Kidney (tissue), 22 donors: ENCODE measurements at places on chromosomes 12 and 14.
A peak's percentile ranks its signal among the peaks of the same experiment; 100 is the strongest.

DNA sequence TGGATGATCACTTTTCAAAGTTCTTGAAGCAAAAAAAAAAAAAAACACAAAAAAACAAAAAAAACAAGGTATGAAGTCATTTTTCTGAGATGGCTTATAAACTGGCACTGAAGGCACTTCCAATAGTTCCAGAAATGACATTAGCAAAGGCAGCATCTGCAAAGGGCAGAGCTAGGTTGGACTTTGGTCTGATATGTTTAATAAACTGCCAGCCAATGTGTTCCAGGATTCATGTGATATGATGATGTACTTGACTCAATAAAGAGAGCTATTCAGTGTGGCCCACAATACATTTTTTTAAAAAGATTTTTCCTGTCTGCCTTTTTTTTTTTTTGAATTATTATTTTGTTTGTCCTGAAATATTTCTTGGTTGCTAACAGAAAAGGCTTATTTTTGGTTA lies 79.6 kb downstream of the VRK1 start:
- no peak overlapping the region for H3K4me3 ChIP-seq
- H3K36me3 ChIP-seq = no peaks in the 10 kb centered on the region
- H3K27me3 ChIP-seq = no peaks in the 10 kb centered on the region

DNA sequence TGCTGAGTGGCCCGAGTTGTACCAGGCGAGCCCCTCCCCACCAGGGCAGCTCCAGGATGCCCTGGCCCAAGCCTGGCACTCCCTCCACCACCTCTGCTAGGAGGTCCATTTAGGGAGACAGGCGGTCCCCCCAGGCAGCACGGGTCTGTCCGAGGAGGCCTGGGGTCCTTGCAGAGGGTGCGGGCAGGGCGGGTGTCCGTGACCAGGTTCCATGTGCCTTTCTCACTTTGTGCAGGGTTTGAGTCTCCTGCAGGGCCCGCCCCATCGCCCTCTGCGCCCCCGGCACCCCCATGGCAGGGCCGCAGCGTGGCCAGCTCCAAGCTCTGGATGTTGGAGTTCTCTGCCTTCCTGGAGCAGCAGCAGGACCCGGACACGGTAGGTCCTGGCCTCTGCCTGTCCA lies 56.8 kb upstream of the TSPAN9 start:
- H3K4me1 ChIP-seq = no peaks in the 10 kb centered on the region
- H3K27ac ChIP-seq = no peak overlapping the region
- no peak overlapping the region for H3K4me3 ChIP-seq
- no peaks in the 10 kb centered on the region for H3K36me3 ChIP-seq
- no peak for DNase-seq
- no peaks in the 10 kb centered on the region for H3K27me3 ChIP-seq

DNA sequence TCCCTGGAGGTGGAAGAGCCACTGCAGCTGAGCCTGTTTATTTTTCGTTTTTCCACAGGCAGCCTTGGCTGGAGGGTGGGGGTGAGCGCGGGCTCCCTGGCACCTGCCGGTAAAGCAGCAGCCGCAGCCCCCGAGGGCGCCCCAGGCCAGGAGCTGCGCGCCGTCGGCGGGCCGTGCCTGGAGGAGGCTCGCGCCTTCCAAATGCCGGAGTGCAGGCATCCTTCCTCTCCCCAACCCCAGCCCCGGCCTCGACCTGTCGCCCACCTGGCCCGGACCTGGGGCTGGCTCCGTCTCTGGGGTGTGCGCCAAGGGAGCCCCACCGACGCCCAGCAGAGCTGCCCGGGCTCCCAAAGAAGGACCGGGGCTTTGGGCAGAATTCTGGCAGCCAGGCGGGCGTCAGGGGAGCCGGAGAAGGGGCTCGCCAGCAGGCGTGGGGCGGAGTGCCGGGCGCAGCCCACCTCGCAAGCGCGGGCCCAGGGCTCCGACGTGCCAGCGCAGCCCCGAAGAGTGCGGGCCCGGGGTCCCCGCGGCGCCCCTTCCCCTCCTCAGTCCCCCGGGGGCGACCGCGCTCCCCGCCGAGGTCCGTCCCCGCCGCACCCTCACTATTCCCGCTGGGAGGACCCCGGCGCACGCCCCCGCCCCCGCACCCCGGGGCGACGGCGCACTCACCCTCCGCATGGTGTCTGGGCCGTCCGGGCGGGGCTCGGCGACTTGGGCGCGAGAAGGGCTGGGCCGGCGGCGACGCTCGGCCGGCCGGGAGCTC lies 130.3 kb downstream of the NDUFA12 start:
- no peak overlapping the region for H3K4me3 ChIP-seq
- DNase-seq = peak; percentile 80
- H3K27me3 ChIP-seq = peaks cover 21% of the 10 kb centered on the region
- H3K36me3 ChIP-seq = no peaks in the 10 kb centered on the region
- peak overlapping the region; percentile 3 for H3K27ac ChIP-seq

DNA sequence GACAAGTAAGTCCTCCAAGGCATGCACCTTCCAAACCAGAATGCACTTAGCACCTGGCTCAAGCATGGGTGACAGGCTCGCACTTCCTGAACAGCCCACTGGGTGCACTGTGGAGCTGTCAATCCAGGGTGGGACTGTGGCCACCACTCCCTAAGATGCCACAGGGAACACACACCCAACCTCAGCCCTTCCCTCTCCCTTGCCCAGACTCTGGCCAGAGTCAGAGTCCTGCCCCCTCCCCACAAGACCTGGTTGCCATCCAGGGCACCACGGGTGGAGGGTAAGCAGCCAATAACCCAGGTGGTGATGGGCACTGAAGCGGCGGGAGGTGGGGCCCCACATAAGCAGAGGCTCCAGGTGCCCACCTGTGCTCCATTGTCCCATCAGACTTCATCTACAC lies 160.6 kb downstream of the MYRFL start:
- no peak overlapping the region for H3K27ac ChIP-seq
- H3K4me1 ChIP-seq = peaks cover 2% of the 10 kb centered on the region
- no peak for DNase-seq
- no peaks in the 10 kb centered on the region for H3K36me3 ChIP-seq
- no peak overlapping the region for H3K4me3 ChIP-seq

DNA sequence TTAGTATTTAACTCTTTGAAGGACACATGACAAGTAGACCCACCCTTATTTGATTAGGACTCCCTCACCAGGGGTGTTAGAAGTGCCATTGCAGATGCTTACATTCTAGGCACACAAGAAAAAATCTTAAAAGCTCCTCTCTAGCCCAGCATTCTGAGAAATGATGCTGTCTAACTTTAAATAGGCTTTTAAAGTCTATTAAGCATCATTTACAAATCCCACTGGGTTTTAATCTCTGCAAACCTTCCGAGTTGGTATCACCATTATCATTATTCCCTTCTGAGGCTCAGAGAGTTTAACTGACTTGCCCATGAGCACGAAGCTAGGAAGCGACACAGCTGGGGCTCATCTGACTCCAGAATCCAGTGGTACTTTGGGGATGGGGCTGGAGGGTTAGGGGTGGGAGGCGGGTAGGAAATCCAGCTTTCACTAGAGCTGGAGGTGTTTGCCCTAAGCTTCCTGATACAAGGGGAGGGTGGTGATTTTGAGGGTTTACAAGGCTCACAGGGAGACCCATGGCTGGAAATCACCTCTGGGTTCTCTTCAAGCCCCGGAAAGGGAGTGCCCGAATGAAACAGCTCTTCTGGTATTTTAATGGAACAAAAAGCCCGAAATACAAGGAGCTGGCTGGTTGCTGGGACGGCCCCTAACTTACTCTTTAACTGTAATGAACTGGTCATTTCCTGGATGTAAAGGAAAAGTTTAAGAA lies 109.2 kb upstream of the FUT8 start:
- H3K27me3 ChIP-seq = no peaks in the 10 kb centered on the region
- H3K4me3 ChIP-seq = no peak overlapping the region
- no peak overlapping the region for H3K27ac ChIP-seq
- H3K4me1 ChIP-seq = no peaks in the 10 kb centered on the region
- H3K36me3 ChIP-seq = no peaks in the 10 kb centered on the region

- DNase-seq = no peak
- H3K27ac ChIP-seq = no peak overlapping the region
- H3K4me1 ChIP-seq = no peaks in the 10 kb centered on the region
- H3K4me3 ChIP-seq = no peak overlapping the region
- H3K27me3 ChIP-seq = no peaks in the 10 kb centered on the region
- no peaks in the 10 kb centered on the region for H3K36me3 ChIP-seq
Measured at GRCh38 chr12:10853776-10854175, 4.5 kb upstream of the PRR4 start.

- no peak overlapping the region for H3K4me3 ChIP-seq
- no peaks in the 10 kb centered on the region for H3K36me3 ChIP-seq
- no peak overlapping the region for H3K27ac ChIP-seq
- peak; percentile 95 for DNase-seq
Measured at GRCh38 chr12:54195737-54196347, 7.1 kb upstream of the SMUG1 start.

DNA sequence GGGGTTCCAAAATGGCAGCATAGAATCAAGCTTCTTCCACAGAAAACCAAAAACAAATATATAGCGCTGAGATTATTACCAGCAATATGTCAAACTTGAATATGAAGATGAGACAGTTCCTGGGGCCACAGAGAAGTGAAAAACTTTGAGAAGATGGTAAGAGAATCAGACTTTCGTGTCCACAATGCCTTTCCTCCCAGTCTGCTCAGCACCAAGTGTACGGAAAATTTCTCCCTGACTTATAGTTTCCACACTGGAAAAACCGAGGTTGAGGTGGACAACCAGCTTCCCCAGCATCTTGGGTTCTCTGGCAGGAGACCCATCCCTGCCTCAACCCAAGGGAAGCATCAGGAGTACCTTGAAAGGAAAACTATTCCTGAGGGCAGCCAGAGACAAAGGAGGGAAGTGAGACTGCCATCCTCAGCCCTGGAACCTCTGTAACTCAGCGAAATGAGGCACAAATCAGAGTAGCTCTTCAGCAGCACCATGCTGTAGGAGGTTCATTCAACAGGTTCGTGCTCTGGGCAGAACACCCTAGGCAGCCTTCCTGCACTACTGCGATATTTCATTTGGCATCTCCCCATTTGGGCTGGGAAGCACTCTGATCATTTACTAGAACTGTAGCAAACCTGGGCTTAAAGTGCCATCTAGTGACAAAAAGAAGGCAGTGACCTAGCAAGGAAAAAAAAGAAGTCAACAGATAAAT lies 52.4 kb upstream of the CAPRIN2 start:
- no peak overlapping the region for H3K27ac ChIP-seq
- no peak overlapping the region for H3K4me3 ChIP-seq
- H3K36me3 ChIP-seq = no peaks in the 10 kb centered on the region
- peak; percentile 81 for DNase-seq
- H3K27me3 ChIP-seq = no peaks in the 10 kb centered on the region

GRCh38 chr12:105933671-105934665 lies 204.8 kb downstream of the NUAK1 start:
- DNase-seq = no peak
- no peaks in the 10 kb centered on the region for H3K36me3 ChIP-seq
- no peak overlapping the region for H3K4me3 ChIP-seq
- no peaks in the 10 kb centered on the region for H3K4me1 ChIP-seq
- H3K27me3 ChIP-seq = no peaks in the 10 kb centered on the region
